ENCODE measurements at places on chromosomes 5 and 9.

GRCh38 chr5:100898504-100899346 is 4.4 kb downstream of the ST8SIA4 start:
- no peak for DNase-seq

GRCh38 chr9:33030285-33030684 is 5.2 kb downstream of the DNAJA1 start:
- no peak for DNase-seq

DNA sequence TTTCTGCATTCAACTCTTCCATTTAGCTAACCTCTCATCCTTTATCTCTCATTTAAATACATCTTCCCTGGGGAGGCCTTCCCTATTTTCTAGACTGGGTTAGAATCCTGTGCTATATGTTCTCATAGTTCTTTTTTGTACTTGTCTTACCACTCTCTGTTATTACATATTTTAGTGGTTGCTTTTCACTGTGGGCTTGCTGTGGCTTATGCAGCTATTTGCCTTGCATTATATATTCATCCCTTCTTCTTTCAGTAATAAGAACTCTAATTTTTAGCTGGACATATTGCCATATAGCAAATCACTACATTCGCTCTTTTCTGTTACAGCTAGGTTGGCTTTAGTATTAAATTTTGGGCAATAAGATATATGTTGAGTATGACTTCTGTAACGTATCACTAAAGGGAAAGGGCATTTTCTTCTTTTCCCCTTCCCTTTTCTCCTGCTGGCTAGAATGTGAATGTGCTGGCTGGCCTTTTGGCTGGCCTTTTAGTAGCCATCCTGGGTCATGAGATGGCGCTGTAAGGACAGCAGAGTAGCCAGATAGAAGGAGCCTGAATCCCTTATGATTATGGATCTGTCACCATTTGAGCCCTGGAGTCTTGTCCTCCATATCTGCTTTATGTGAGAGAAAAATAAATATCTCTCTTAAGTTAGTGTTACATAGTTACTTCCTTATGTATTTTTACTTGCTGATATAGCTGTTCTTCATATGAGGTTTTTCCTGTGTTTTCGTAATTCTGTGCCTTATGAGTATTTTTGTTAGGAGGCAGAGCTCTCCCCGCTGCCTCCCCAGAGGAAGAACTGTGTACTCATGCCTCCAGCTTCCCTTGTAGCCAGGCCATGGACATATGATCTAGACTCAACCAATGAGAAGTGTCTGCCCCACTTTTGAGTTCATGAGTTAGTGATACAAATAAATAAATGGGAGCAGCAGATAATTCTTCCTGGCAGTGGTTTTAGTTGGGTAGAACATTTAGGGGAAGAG is 65.8 kb downstream of the NDUFAF2 start:
- no peak for DNase-seq

- no peak for DNase-seq
These were observed 151.5 kb upstream of the DAPK1 start for GRCh38 chr9:87346061-87346665.

DNA sequence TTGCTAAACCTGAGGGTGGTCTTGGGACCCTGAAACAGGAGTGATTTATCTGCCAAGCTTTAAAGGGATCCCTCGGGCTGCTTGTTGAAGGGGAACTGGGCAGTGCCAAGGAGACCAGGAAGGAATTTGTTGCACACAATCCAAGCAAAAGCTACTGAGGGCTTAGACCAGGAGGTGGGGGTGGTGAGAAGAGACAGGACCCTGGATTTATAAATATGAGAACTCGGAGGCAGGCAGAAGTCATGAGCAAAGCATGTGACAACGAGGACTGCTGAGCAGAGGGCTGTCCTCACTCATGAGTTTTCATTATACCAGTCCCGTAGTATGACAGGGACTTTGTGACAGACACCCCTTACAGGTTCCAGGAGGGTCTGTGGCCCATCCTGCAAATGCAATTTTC is 237.3 kb downstream of the DRD1 start:
- DNase-seq = no peak

- no peak for DNase-seq
These were observed 951.9 kb upstream of the DMAC1 start for GRCh38 chr9:8751406-8751930.

DNA sequence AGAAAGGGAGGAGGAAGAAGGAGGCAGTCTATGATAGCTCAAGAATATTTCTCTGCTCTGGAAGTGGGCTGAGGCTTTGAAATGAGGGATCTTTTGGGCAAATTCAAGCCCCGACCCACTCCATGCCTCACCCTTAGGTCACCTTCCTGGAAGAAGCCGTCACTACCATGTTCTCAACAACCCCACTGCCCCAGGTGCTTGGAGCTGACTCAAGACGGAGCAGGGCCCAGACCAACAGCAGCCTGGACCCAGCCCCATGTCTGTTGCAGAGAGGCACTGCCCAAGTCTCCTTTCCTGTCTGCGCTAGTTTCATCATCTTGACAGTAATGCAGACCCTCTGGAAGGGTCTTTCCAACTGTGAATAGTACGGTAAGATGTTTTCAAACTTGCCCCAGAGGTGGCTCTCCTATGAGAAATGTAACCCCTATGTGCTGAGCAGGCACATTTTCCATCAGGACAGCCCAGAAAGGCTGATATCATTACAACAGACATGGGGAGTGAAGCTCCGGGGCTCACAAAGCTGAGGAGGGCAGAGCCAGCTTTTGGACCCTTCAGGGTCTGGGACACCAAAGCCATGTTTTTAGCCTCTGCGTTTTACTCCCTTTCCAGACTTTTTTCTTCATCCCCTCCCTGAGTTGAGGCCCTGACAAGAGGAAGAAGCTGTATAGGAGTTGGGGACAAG is 128.2 kb upstream of the LARP1 start:
- DNase-seq = no peak

DNA sequence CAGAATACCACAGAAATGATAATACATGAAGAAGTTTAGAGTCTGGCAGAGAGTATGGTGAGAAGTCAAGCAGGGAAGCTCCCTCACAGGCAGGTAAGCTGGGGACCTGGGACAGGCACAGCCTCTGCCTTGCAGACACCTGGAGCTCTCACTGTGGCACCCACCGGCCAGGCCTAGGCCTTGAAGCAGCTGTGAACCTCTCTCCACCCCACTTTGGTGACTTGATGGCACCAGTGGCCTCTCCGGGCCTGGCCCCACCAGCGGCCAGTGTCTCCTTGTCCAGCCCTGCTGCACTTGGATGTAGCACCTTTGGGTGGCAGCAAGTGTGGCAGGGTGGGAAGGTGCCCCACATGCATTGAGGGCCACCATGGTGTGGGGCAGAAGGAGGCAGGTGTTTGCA is 330.5 kb downstream of the NPR3 start:
- DNase-seq = no peak

GRCh38 chr9:124512806-124513204 is 5.6 kb upstream of the NR5A1 start:
- no peak for DNase-seq

GRCh38 chr5:81907012-81907635 is 64.7 kb upstream of the ATG10 start:
- no peak for DNase-seq

DNA sequence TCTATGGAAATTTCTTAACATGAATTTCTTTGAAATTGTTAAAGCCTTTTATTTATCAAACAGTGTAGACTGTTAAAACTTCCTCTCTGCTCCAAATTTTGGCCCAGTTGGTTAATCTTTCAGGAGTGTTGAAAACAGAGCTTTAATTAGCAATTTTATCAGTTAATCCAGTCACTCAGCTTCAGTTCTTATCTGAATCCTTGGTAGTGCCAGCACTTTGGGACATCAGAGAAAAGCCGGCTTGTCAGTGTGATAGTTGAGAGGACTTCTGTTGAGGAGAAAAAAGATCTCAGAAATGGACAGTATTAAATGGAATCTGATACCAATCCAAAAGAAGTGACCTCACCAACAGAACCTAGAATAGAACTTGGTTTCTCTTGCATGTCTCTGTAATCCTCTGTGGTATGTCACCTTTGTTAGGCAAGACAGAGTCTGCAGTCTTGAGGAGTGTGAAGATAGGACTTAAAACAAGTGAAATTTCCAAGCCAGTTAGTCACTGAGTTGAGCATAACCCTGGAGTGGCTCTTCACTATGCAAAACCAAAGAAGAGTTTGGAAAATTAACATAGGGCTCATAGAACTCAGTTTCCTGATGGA is 251.8 kb downstream of the NNT start:
- DNase-seq = no peak

DNA sequence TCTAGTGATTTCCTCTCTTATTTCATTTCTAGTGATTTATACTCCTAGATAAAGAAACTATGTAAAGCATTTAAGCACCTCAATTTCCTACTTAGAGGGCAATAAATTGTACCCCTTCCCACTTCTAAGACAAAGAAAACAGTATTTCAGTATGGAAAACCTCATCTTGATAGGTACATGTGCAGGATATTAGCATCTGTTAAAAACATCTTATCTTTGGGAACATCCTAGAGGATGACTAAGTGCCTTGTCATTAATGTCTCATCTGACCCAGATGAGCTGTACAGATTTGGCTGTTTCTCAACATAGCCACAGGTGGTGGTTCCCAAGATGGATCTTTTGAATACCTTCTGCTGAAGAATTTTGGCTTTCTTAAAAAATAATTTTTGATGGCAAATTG is 5.7 kb downstream of the MEGF10 start:
- no peak for DNase-seq

- no peak for DNase-seq
These were observed 668.4 kb upstream of the CDH9 start for GRCh38 chr5:27706832-27707231.

- DNase-seq = no peak
These were observed 8.7 kb upstream of the GRIN1 start for GRCh38 chr9:137130176-137130755.

DNA sequence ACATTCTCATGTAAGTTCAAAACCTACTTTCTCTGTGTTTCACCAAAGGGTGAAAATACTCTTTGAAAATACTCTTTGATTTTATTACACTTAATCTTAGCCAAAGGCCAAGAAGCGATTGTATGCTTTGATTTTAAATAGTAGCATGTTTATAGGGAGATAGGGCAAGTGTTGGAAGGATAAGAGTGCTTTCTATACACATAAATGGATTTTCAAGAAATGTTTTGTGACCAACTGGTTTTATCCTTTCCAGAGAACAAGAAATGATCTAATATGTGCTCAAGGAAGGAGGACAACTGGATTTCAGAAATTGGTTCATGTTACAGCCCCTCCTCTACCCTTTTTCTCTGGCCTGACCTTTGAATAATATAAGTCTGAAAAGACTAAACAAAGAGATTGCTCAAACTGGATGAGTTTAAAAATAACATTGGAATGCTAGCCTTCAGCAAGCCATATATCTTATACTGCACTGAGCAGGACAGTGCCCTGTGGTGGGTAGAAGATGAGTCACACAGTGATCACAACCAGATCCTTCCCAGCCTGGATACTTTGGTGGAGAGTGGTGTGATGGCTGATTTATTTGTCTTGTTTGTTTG is 13.1 kb downstream of the PALM2AKAP2 start:
- no peak for DNase-seq

DNA sequence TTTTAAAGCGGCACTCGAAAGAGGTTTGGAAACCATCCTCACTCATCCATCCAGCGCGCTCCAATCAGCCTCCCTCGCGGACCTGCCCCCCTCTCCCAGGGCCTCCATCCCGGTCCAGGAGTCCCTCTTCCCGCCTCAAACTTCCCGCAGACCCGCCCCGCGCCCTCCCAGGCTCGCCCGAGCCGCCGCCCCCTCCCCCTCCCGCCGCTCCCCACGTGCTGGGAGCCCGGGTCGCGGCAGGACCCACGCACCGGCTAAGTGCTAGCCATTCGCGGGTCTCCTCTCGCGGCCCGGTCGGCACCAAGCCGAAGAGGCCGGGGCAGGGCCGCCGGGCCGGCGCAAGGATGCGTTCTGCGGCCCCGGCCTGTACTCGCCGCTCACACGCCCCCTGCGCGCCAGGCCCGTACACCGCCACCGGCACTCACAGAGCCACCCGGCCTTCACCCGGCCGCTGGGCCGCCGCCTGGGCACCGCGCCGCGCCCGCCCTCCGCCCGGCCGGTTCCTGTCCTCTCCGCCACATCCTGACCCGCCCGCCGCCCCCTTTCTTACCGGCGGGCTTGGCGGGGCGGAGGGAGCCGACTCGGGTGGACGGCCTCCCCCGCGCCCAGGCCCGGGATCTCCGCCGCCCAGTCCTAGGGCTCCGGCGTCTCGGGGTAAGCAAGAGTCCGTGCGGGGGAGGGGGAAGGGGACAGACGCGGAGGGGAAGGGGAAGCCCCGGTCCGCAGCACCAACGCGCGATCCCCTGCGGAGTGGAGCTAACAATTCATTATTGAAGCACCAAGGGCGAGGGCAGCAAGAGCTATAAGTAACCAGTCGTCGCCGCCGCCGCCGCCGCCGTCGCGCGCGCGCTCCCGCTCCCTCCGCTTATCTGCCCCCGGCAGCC is 576 bp downstream of the CHD1 start:
- DNase-seq = peak; percentile 35

DNA sequence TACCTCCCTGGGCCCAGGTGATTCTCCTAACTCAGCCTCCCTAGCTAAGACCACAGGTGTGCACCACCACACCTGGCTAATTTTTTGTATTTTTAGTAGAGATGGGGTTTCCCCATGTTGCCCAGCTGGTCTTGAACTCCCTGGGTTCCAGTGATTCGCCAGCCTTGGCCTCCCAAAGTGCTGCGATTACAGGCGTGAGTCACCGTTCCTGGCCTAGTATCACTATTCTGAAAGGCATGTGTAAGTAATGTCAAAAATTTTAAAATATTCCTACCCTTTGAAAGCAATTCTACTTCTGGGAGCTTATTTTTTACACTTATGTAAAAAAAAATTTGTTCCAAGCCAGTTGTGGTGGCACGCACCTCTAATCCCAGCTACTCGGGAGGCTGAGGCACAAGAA is 27.1 kb upstream of the TLE1 start:
- DNase-seq = no peak

GRCh38 chr5:170542691-170543293 is 39.0 kb downstream of the KCNIP1 start:
- no peak for DNase-seq

- no peak for DNase-seq
These were observed 50.8 kb downstream of the KCNN2 start for GRCh38 chr5:114412510-114413171.

DNA sequence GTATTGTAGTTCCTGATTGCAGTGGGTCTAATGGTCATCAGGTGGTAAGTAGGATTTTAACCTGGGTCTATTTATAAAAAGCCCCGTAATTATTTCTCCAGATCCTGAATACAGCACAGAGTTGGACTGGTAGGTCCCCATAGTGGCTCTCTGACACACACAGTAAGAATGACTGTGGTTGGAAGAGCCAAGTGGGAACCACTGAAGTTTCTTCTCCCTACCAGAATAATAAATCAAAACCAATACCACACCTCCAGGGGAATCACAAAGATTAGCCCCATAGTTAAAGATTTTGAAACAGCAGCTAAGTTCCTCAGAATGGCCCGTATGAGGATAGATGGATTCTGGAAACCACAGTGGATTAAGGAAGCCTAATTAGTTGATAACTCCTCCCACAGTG is 68.4 kb upstream of the ZFR start:
- no peak for DNase-seq

- no peak for DNase-seq
These were observed 30.6 kb upstream of the IL6ST start for GRCh38 chr5:56025151-56025885.

GRCh38 chr5:34475249-34475966 is 180.7 kb upstream of the RAI14 start:
- DNase-seq = no peak

- DNase-seq = no peak
These were observed 509.2 kb downstream of the ZNF608 start for GRCh38 chr5:124237206-124237695.

GRCh38 chr9:72728031-72728770 is 206.8 kb downstream of the TMC1 start:
- no peak for DNase-seq

All from activated T-helper 9 cell treated with anti-CD3 and anti-CD28 coated beads, Interleukin-2, amount 50 U/mL, for 16 hours (primary cell).